RWPE1 (cell line): ENCODE measurements at places on chromosomes 11 and 22.
A peak's percentile ranks its signal among the peaks of the same experiment; 100 is the strongest.

DNA sequence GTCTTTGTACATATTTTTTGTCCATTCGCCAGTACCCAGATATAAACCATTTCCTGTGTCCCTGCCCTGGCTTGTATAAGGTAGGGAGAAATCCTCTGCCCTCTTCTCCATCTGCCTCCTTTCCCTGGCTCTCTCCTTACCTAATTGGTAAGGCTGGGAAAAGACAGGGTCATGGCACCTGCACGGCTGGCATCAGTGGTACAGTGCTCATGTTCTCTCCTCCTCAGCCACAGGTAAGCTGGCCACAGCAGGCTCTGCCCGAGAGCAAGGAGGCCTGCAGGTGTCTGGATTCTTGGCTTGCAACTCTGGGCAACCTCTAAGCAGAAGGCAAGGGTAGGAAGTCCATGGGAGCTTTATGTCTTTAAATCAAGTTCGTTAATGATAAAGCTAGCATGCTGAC is 419.9 kb downstream of the BUD13 start:
- no peak for DNase-seq

DNA sequence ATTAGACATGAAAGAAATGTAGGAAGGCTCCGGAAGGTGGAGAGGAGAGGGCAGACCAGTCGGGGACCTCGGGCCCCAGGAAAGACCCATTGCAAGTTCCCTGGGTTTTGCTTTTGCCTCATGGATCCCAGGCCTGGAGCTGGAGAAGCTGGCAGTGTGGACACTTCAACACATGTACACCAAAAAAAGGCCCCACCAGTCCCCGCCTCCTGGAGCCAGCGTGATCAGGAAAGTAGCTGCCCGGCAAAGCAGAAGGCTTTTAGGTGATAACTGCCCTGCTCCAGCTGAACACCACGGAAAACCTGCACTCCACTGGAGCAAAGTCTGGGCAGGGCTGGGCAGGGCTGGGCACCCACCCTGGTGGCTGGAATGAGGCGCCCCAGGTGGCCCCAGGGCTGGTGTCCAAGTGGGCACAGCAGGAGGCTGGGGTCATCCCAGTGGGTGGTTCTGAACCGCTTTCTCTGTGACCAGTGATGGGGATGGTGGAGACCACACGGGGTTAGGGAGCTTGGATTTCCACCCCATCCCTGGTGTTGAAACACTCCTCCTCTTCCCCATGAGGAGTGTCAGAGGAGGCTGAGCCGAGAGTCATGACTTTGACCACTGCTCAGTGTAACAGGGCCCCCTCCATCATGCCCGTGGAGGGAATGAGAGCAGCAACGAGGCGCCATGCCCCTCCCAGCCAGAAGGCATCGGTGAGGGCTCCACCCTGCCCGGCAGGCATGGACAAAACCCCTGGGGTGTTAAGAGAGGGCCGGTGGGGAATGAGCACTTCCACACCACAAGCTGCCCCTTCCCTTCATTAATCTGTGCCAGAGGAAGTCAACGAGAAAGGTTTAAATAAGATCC is 16.9 kb upstream of the MUC5AC start:
- DNase-seq = no peak

- no peak for DNase-seq
Observed at GRCh38 chr11:66593650-66594049, 665 bp downstream of the CCS start.

DNA sequence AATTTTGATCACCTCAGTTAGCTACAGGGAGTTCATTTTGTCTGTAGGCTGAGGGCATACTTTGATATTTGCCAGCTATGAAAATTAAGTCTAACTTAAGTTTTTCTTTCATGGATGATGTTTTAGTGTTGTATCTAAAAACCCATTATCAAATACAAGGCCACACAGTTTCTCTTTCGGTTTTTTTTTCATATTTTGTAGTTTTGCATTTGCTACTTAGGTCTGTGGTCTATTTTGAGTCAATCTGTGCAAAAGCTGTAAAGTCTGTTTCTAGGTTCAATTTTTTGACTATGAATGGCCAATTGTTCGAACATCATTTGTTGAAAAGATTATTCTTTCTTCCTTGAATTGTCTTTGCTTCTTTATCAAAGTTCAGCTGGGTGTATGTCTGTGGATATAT is 895.6 kb upstream of the ANO3 start:
- DNase-seq = no peak

- no peak for DNase-seq
Observed at GRCh38 chr11:10752061-10752460, 1.0 kb downstream of the CTR9 start.

GRCh38 chr11:119590651-119591351 is 138.2 kb downstream of the NECTIN1 start:
- peak; percentile 71 for DNase-seq

DNA sequence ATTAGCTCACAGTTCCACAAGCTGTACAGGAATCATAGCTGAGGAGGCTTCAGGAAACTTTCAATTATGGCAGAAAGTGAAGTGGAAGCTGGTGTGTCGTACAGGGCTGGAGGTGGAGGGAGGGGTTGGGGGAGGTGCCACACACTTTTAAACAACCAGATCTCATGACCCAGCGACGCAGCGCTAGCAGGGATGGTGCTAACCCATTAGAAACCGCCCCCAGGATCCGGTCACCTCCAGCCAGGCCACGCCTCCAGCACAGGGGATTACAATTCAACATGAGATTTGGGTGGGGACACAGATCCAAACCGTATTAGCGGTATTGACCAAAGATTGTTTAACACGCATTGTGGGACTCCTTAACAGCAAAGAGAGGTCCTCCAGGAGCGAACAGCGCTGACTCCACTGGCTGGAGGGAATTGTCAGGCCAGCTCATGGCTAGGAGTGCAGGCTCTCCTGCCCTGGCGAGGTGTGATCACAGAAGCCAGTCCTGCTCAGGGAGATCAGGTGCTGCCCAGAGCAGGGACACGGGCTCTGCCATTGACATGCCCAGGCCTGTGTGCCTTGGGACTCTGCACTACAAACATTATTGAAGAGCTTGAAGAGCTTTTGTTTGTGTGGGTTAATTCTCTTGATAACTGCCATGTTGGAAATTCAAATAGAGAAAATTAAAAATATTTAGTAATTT is 215.3 kb downstream of the TBC1D22A start:
- no peak for DNase-seq

DNA sequence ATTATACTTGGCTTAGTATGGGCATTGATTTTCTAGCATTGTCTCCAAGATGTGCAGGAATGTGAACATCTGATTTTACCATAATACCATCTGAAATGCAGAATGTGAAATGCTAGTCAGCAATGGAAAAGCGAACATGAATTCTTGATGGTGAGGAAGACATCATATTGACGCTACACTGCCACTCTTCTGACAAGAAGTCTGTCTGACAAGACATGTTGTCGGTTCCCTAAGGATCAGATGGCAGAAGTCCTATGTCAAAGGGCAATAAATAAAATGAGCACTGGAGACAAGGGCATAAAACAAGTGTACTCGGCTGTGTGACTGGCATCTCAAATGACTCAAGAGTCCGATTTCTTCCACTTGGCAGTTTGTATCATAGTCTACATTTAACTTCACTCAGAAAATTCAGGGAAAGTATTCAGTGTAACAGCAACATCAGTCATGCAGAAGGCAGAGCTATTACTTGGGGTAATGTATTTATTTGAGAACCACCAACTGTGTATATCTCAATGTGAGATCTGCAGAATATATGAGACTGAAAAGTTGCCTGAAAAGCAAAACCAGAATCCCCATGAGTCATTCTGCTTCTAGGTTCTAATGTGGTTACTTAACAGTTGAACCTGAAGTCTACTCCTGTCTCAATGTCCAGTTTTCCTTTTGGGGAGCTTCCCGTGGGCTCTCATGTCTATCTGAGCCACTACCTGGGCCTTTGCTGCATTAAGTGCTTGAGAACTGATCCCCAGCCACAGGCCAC is 51.5 kb downstream of the SLC17A6 start:
- no peak for DNase-seq

- no peak for DNase-seq
Observed at GRCh38 chr11:88464528-88464927, 127.0 kb upstream of the CTSC start.

DNA sequence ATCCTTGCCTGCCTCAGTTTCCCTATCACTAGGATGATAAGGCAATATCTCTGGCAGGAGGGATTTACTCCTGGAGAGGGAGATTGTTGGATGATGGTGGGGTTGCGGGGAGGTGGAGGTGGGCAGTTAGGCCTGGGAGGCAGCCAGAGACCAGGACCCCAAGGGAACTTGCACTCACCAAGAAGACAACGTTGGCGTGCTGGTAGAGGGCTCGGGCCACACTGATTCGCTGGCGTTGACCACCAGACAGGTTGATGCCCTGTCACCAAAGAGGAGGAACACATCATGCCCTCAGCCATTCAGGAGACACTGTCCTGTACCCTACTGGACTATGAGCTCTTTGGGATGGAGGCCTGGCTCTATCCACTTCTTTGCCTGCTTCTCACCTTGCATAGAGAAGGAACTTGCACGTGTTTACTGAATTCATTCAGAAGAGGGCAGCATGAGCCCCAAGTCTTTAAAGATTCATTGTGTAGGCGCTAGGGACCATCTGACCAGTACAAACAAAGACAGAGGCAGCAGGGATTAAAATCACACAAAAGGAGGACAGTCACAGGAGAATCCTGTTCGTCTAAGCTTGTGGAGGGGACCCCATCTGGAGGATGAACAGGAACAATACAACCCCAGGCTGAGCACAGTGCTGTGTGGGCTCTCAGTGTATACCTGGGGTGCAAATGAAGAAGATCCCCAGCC is 24.2 kb upstream of the KCNJ11 start:
- DNase-seq = no peak

DNA sequence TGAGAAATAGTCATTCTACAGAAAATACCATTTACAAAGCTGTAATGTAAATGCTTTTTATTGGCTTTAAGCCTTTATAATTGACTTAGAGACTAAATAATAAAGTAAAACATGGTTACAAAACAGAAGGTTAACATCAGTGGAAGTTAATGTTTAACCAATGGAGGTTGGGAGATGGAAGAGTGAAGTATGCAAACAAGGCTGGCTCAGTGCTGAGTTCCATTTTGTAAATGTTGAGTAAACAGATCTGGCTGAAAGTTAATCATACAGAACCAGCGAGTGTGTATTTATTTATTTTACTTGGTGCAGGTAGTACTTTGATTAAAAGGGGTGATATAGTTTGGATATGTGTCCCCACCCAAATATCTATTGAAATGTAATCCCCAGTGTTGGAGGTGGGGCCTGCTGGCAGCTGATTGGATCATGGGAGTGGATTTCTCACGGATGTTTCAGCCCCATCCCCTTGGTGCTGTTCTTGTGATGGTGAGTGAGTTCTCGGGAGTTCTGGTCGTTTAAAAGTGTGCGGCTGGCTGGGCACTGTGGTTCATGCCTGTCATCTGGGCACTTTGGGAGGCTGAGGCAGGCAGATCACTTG is 827.4 kb downstream of the OPCML start:
- DNase-seq = no peak

DNA sequence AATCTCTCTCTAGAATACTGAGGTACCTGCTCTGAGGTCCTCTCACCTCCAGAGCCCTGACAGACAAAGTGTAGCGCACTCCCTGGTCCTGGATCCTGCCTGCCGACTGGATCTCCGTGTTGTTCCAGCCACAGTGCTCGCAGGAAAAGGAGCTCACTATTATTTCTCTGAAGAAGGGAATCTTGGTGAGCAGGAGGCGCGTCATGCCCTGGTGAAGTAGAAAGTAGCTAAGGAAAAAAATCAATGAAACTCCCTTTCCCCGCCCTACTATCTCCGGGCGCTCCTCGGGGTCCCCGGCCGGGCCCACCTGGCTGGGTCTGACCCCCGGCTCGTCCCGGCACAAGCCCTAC is 412 bp downstream of the ZPR1 start:
- no peak for DNase-seq

GRCh38 chr22:41826430-41827383 is 6.2 kb upstream of the SREBF2 start:
- no peak for DNase-seq

- DNase-seq = no peak
Observed at GRCh38 chr11:64248578-64248977, 1.8 kb upstream of the PPP1R14B start.

- no peak for DNase-seq
Observed at GRCh38 chr22:26610996-26611395, 6.8 kb downstream of the CRYBB1 start.

GRCh38 chr22:36145881-36146280 is 14.7 kb downstream of the APOL3 start:
- no peak for DNase-seq

DNA sequence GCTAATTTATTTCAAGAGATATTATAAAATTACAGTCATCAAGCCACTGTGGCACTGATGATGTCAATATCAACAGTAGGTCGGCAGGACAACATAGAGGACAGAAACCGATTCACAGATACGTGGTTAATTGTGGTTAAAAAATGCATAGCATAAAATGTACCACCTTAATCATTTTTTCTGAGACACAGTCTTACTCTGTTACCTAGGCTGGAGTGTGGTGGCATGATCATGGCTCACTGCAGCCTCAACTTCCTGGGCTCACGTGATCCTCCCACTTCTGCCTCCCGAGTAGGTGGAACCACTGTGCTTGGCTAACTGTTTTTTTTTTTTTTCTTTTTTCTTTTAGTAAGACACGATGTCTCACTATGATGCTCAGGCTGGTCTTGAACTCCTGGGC is 21.0 kb upstream of the TOLLIP start:
- DNase-seq = no peak

DNA sequence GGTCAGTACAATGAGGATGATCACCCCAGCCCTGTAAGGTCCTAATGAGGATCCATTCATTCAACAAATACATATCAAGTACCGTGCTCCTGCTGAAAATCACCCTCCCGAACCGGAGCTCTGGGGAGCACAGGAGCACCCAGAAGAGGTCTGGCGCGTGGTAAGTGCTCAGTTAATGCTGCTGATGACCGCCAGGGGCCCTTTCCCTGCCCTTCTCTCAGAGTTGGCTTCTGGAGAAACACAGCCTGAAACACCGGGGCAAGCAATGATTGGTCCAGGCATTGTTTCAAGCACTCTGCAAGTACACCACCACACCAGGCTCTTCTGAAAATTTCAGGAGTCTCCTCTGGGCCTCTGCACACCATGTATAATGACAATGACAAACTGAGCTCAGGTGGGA is 3.8 kb upstream of the CCDC86 start:
- DNase-seq = no peak

DNA sequence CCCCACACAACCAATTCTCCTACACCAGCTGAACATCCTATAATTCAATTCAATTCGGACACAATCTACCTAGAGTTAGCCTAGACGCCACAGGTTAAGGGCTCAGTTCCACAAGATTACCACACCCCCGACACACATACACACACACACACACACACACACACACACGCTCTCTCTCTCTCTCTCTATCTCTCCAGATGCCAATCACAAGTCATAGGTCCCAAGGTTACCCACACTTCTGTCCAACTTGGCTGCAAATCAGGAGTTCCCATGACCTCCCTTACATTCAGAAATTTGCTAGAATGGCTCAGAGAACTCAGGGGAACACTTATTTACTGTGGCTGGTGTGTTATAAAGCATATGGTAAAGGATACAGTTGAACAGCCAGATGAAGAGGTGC is 204.0 kb downstream of the DBX1 start:
- DNase-seq = no peak

GRCh38 chr11:8477151-8477550 is 116.9 kb downstream of the STK33 start:
- DNase-seq = no peak

GRCh38 chr22:48899523-48900326 is 927.9 kb downstream of the BRD1 start:
- DNase-seq = no peak

GRCh38 chr22:36763576-36763975 is 12.3 kb downstream of the IFT27 start:
- DNase-seq = peak; percentile 66

- DNase-seq = no peak
Observed at GRCh38 chr22:40183029-40183581, 5.4 kb downstream of the TNRC6B start.

GRCh38 chr11:91966368-91966767 is 258.2 kb upstream of the FAT3 start:
- no peak for DNase-seq
